ENCODE measurements at places on chromosomes 7 and 10. TPM values are rescaled to one million over a fixed set of nuclear protein-coding genes. Genes with fewer than 3 reads are reported as not detected.

The STRIP2 gene
- total RNA-seq = 5.2 TPM

The CTAGE15 gene
- not detected for total RNA-seq

The HKDC1 gene
- 0.38 TPM for total RNA-seq

The PGAM2 gene
- total RNA-seq = 0.56 TPM

The NPTX2 gene
- 5.4 TPM for total RNA-seq

The SPDYE5 gene
- total RNA-seq = not detected

The FRA10AC1 gene
- total RNA-seq = 4.2 TPM

The LOXL4 gene
- 46.8 TPM for total RNA-seq

The TWIST1 gene
- 39.5 TPM for total RNA-seq

The AGAP3 gene
- 45.9 TPM for total RNA-seq

The FZD8 gene
- total RNA-seq = 19.7 TPM

The ENTPD1 gene
- total RNA-seq = 0.58 TPM

The AKR1C3 gene
- 91.6 TPM for total RNA-seq

The TMEM225B gene
- 0.85 TPM for total RNA-seq

The CYP3A7 gene
- not detected for total RNA-seq

The DNA2 gene
- 6.2 TPM for total RNA-seq

The AGFG2 gene
- total RNA-seq = 9.2 TPM

The PRPS1L1 gene
- total RNA-seq = not detected

The DLX5 gene
- not detected for total RNA-seq

The NACAD gene
- total RNA-seq = 0.38 TPM

The LRRC61 gene
- total RNA-seq = 0.85 TPM

The DYNC1I1 gene
- 2.3 TPM for total RNA-seq

The NPSR1 gene
- not detected for total RNA-seq

The ADAMTS14 gene
- total RNA-seq = 4.2 TPM

The TMUB1 gene
- total RNA-seq = 20.6 TPM

The PSD gene
- total RNA-seq = 4.2 TPM

The OR13A1 gene
- not detected for total RNA-seq

The UBE2D4 gene
- 5.4 TPM for total RNA-seq

The CDC14C gene
- not detected for total RNA-seq

The EN2 gene
- not detected for total RNA-seq

The MKX gene
- total RNA-seq = not detected

The OR2A5 gene
- total RNA-seq = not detected
